ENCODE measurements at places on chromosomes 2 and 18. TPM values are rescaled to one million over a fixed set of nuclear protein-coding genes. Genes with fewer than 3 reads are reported as not detected.

DNA sequence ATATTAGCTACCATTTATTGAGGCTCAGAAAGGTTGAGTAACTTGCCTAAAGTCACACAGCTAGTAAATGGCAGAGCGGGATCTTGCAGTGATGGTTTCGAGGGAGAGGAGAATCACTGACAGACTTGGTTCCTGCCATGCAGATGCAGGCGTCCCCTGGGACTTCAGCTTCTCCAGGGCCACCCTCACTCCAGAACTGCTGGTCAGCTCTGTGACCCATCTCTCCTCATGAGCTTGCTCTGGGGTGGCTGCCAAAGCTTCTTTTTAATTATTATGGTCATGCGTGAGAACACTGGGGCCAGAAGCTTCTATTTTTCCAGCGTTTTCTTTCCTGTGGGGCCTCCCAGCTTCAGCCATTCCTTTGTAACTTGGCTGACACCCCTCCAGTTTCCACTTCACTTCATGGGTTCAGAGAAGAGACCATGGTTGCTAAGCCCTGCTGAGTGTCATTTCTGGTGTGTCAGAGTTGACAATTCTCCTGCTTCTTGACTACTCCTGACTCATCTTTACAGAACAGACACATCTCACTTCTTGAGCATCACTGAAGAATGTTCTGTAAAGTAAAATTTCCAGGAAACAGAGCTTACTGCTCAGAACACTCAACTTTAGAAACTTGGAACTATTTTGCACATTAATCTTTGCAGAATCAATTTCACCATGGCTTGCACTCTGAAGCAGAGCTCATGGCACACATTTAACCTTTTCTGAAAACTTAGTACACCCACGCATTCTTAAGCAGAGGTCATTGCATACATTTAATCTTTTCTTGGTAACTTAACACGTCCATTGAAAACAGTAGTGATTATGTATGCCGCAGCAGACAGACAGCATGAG, 70.4 kb downstream of the IL1R2 start:
- peak; percentile 44 for DNase-seq

DNA sequence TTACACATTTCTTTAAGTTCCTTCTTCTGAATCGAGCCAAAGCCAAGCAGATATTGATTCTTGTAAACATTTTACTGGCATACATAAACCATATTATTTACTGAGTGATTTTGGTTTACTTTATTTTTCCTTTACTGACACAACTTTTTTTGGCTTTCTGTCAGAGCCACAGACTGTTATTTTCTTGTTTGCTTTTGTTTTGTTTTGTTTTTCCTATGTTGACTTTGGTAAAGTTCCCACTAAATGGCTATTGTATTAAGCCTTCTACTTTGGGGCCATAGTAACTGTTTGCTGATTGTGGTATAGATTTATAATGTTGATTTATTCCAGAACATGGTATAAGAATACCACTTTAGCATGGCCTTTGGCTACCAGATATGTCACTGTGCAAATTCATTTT, 419.4 kb downstream of the DCDC2C start:
- no peak for DNase-seq

GRCh38 chr2:9736021-9736420, 105.2 kb upstream of the YWHAQ start:
- no peak for DNase-seq

DNA sequence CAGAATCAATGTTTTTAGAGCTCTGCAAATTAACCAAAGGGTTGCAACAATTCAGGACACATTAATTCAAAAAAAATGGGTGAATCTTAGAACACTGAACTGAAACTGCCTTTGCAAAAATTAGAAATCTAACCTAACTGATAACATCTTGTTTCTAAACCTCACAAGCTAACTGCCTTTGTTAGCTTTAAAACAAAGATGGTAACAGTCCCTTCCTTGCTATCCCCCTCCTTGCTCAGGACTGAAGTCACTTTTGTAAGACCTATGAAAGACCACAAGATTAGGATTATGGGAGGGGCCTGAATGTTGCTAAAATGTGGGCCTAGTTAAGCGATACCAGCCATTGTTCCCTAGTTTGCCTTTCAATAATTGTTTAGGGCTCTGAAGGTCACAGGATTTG, 44.9 kb upstream of the LONRF2 start:
- DNase-seq, result no peak

Gene HOXD9
- total RNA-seq, result not detected
